Immature natural killer cell (primary cell): ENCODE measurements at places on chromosomes 2 and 18.

DNA sequence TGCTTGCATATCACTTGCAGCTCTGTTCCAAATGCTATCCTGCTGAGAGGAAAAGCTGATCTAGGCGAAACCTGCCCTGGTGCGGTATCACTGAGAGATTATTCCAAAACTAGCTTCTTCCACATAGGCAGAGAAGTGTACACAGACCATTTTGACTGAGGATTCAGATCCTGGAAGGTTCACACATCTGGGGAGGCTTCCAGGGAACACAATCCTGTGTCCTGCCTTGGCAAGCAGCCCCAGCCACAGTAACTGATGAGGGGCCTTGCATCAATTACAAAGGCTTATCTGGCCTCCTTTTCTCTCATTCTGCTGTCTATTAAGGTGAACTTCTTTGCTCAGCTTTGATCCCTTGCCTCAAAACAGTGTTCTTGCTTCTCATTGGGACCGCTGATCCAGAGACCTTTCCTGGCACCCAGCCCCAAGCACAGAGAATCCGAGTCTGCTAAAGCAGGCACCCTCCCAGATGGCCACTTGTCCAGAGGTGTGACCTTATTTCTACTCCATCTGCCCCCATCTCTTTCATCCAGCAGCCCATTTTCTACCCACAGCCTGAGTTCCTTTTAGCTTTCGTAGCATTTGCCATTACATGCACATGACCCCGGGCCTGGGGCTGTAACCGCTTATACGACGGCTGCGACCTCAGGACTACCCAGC lies 52.3 kb upstream of the ZFP36L2 start:
- DNase-seq, result no peak

GRCh38 chr2:56030901-56031300 lies 107.3 kb upstream of the EFEMP1 start:
- DNase-seq, result no peak

DNA sequence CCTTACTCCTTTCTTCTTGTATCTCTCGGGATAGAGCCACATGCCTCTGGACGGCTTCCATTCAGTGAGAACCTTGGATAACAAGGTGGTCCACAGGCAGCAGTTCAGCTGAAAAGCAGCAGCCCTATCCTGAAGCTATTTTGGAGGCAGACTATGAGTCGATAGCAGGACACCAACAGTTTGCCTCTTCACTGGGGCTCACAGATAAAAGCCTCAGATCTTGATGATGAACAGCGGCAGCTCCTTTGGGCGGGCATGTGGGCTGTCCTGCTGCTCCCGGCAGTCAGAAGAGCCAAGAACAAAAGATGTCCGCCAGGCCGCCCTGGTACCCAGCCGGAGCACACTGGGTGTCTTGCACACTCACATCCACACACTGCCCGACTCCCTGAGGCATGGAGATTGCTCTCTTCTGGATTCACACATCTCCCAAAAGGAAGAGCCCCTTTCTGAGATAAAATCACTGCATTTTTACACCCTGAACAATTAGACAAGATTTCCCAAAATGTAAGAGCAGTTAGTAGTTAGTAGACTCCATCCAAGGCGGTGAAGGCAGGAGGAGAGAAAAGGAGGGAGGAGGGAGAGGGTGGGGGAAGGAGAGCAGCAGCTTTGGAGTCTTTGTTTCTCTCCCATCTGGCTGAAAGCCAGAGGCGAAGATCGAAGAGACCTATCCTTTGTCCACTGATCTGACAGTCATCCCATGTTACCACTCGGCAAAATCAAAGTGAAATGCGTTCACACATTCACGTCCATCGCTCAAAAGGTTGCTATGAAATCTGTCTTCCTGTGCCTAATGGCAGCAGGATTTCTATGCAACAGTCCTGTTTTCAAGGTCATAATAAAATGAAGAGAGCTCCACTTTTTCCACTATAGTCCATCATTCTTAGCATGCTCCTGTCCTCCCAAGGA lies 90.1 kb upstream of the KLF7 start:
- no peak for DNase-seq

GRCh38 chr2:23503682-23504081 lies 118.7 kb downstream of the KLHL29 start:
- no peak for DNase-seq

DNA sequence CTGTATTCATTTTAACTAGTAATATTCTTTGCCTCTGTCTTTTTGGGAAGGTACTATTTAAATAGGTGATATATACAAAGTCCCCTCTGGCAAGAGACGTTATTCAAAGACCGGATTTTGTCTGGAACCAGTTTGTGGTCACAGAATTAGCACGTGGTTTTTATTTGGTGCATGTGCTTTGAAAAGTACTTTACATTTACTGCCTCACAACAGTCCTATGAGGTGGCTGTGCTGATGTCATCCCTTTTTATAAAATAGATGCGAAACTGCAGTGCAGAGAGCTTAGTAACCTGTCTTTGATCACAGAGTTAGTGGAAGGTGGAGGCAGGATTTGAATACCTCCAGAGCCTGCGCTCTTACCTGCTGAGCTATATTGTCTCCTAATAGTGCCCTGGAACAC lies 4.0 kb downstream of the LPIN1 start:
- DNase-seq, result peak; percentile 77

DNA sequence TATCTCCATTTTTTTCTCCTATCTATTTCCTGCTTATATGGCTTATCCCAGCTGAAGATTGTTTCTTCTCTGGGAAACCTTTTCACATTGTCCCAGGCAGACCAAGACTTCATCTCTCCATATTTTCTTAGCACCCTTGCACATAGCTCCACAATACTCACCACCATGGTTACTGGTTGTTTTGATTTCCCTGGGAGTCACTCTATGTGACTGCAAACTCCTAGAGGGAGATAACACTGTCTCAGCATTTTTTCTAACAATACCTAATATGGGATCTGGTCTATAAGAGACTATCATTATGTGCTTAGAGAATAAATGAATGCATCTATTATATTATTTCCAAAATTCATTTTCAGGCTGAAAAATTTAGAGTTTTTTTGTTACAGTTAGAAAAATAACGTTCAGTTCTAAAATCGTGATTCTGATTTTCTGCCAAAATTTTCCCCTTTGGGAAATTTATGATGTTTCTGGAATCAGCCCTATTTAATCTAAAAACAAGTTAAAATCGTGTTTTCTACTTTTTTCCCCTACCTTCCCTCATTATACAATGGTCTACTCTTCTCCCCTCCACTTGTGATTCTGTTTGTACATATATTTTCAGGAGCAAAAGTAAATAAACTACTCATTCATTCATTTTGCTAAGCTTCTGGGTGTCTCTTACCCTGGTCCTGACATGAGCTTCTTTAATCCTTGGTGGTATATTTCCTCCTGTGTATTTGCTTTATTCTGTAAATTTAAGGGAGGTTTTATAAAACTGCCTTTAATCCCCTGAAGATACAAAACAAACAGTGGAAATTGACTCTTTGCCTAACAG lies 95.4 kb downstream of the HNMT start:
- no peak for DNase-seq

DNA sequence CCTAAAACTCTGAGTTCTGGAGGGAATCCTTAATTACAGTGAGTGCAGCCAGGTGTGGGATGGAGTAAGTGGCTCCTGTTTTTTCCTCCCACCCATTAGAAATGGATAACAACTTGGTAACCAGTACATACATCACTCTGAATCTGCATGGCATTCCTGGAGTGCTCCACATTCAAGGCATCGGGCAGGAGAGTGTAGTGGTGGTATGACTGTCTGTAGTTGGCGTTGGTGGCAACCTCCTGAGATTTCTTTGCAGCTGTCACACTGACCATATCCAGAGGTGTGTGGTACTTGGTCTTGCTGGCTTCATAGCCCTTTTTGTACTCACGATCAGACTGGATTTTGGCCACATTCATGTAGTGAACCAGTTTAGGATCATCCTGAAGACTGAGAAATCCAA lies 68.3 kb downstream of the NEB start:
- DNase-seq, result no peak

DNA sequence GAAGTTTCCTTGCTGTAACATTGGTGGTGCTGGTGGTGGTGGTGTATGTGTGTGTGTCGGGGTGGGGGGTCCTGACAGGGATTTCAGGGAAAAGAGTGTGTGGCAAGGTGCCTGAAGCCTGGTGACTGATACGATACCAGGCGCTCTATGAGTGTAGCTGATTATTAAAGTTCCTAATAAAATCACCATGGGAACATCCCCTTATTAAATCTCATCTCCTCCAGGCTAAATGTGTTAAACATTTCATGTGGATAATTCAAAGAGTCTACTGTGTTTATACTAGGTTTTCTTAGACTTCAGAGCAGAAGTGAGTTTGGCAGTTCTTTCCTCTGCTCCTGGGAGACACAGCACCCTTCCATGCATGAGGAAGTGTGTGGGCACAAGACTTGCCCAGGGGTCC lies 82.0 kb downstream of the THNSL2 start:
- no peak for DNase-seq

GRCh38 chr18:62766266-62766665 lies 50.9 kb downstream of the PHLPP1 start:
- no peak for DNase-seq

DNA sequence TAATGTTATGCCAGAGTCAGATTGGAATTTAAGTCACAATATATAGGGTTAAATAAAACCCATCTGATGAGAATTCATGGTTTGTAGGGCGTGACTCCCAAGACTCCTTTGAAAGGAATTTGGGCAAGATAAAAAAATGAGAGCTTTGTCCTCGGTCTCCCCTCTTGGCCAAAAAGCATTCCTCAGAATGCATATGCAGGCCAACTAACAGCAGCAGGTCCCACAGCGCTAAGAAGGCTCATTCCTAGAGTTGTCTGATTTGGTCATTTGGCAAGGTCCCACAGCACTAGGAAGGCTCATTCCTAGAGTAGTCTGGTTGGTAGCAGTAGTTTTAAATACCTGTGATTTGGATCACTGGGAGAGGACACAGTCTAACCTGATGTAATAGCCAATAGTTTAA lies 106.3 kb upstream of the B3GNT2 start:
- no peak for DNase-seq

DNA sequence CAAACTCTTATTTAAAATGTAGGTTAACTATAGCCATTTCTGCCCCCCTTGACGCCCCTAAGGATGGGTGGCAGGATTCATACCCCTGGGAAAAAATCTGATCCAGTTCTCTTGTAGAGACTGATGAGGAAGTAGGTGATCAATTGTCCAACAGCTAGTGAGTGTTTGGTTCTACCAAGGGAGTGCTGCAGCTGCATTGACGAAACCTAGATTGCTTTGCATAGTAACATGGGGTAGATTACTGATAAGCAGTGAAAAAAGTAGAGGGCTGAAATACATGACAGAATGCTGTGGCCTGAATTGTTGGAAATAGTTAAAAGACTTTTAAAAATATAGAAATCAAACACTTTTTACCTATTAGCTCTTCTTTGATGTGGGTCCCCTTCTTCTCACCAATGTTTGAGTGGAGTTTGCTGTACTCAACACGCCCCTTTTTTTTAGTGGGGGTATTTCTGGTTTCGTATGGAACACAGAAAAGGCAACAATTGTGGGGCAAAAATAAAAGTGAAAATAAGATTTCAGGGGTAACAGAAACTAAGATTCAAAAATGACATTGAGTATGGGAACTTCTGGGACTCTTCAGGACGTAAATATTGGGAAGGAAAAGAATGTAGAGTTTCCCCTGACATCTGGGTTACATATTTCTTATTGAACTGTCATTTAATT lies 66.2 kb downstream of the MAIP1 start:
- no peak for DNase-seq

GRCh38 chr2:238790833-238791230 lies 57.1 kb upstream of the TWIST2 start:
- DNase-seq, result no peak

DNA sequence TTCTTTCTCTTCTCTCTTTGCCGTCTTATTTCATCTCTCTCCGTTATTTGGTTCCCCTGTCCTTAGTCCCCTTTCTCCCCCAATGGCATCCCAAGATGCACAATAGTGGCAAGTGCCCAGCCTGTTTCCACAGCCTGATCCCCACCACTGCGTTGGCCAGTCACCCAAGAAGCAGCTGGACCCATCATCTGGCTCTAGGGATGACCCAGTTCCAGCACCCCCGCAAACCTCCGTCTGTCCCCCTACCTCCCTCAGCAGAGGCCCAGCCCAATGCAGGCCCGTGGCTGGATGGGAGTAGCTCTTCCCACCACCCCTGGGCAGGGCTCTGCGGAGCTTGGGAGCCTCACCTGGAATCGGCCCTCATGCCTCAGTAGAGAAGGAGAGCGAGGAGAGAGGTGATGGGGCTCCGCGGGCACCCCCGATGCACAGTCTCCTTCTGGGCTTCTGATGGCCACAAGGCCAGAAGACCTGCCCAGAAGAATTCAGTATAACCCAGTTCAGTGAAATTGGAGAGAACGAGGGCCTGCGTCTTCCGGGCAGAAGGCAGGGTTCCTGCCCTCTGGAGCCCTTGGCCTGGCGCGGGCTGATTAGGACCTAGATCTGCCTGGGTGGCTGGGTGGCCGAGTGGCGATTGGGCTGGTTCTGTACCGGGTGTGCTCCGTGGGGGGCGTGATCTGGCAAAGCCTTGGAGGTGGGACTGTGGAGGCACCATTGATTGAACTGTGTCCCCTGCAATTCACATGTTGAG lies 50.9 kb downstream of the RRM2 start:
- DNase-seq, result no peak

- DNase-seq, result no peak
Observed at GRCh38 chr2:150699218-150699617, 211.8 kb upstream of the RND3 start.

DNA sequence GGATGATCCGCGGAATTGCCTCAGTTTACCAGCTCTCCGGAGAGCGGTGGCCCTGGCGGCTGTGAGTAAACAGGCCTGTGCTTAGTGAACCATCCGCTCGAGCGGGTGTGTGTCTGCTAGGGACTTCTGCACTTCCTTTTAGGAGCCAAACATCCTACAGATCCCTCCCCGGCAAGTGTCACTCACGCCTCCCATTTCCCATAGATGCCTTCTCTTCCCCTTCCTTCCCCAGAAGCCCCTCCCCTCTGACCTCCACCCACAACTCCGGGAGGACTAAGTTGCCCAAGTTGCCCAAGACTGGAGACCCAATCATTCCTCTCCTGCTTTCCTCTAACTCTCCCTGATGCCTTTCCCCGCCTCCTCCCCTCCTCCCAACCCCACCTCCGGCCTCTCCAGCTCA lies 2.9 kb downstream of the C1QL2 start:
- DNase-seq, result no peak

DNA sequence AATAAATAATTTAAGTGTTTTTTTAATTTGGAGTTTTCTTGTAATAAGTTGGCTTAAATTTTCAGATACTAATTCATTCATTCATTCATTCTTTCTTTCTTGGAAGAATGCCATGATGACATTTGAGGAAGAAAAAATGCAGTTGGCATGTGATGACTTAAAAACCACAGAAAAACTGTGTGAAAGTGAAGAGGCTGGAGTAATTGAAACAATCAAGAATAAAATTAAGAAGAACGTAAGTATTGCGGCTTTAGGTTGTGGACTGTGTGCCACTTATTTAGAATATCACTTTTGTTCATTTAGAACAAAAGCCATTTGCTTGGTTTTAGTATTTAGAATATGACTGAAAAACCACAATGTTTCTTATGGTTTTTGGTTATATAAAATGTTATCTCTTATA lies 51.4 kb downstream of the TTC39C start:
- DNase-seq, result no peak

DNA sequence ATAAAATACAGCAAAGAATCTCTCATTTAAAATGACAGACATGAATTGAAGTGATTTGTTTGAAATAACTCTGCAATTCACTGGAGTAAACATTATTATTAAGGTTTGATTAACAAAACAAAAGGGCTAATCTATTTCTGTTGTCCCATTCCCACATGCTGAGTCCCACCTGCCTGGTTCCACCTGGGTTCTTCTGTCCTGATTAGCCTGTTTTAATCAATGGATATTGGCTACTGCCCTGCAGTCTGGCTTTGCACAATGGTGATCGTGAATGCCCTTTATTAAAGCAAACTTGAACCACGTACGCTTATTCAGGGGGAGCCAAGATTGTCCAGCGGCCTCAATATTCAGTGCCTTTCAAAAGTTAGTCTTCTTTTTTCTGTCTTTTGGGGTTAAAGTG lies 72.8 kb upstream of the CDH19 start:
- no peak for DNase-seq
